Activated naive CD8-positive, alpha-beta T cell treated with anti-CD3 and anti-CD28 coated beads for 36 hours (primary cell): ENCODE measurements at places on chromosomes 16 and 17. TPM values are rescaled to one million over a fixed set of nuclear protein-coding genes. Genes with fewer than 3 reads are reported as not detected.

DNA sequence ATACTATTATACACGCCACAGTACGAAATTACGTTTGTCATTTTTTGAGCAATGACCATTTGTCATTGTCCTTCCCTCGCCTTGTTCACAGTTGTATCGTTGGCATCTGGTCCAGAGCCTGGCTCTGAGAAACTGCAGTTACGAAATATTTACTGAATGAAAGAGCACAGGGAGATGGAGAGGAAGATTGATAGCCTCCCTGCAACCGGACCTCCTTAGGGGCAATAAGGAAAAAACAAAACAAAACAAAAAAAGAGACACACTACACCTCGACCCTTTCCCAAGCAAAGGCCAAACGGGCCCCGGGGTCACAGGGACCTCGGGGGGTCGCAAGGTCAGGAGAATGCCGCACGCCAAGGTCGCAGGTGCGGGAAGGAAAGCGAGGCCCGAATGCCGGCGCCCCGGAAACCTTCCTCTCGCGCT is 857 bp downstream of the GOT2 start:
- no peak for DNase-seq

DNA sequence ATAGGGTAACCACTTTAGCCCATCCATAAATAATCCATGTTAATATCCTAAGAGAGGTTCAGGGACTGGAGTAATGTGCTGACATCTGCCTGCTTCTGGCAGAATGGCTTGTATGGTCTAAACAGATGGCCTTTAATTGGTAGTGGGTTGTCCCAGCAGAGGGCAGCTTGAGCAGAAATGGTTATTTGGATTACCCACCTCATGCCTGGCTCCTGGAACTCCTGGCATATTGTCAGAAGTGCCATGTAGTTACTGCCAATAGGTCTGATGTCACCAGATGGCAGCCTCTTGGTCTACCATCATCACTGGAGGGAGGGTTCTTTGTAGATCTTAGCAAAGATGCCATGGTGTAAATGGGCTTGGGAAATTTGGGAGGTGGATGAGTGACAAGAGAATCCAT is 157.5 kb upstream of the SOX9 start:
- DNase-seq = no peak

DNA sequence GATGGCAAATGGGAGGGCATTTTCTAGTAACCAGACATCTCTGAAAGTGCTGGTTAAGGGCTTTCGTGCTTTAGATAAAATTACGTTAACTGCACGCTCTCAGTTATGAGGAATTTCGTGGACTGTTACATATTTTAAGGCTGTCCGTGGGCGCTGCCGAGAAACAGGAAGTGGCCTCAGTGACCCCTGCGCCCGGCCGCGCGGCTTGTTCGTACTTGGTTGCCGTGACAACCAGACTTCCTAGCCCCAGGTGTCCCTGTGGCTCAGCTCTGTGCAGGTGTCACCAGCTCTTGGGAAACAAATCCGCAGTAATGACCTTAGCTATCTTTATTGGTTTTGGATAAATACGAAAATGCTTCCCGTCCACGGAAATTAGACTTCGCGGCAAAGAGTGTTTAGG is 52.7 kb downstream of the LMF1 start:
- no peak for DNase-seq

Gene CNGB1
- total RNA-seq = not detected

Gene SAMD14
- total RNA-seq = 0.47 TPM

- peak; percentile 29 for DNase-seq
These were observed 24.3 kb upstream of the RFFL start for GRCh38 chr17:35087731-35088355.

Gene GINS2
- total RNA-seq = 74.1 TPM

GRCh38 chr17:81346908-81347349 is 48.3 kb upstream of the BAHCC1 start:
- DNase-seq = no peak
